A549 treated with Mapracorat at 1 μM for 4 hours (cell line): ENCODE measurements at places on chromosomes 1 and 21. TPM values are rescaled to one million over a fixed set of nuclear protein-coding genes. Genes with fewer than 3 reads are reported as not detected.

The CD55 gene
- total RNA-seq: 88.5 to 133 TPM (median 111 TPM) in 5 replicates

The DDOST gene
- total RNA-seq: 171 to 211 TPM (median 208 TPM) in 5 replicates

The CA14 gene
- not detected in 5 replicates for total RNA-seq

The SERTAD4 gene
- 0.50 to 1.1 TPM (median 0.64 TPM) in 5 replicates for total RNA-seq

The KRTAP13-2 gene
- not detected in 5 replicates for total RNA-seq

The SELE gene
- total RNA-seq: not detected in 5 replicates

The GJB3 gene
- total RNA-seq: 9.5 to 15.0 TPM (median 11.7 TPM) in 5 replicates

The UBR4 gene
- total RNA-seq: 92.2 to 112 TPM (median 101 TPM) in 5 replicates

The OR2L3 gene
- not detected in 5 replicates for total RNA-seq

The KIAA0040 gene
- total RNA-seq: 0.64 to 1.1 TPM (median 0.78 TPM) in 5 replicates

The NT5C1A gene
- total RNA-seq: not detected in 5 replicates

The HDAC1 gene
- total RNA-seq: 52.5 to 57.3 TPM (median 53.7 TPM) in 5 replicates

The CHODL gene
- total RNA-seq: not detected in 5 replicates

The TDRD5 gene
- total RNA-seq: 0.05 TPM in 2 of 5 replicates, not detected in the others

The OR4F29 gene
- total RNA-seq: not detected in 5 replicates

The VHLL gene
- total RNA-seq: not detected in 5 replicates

The FAM72B gene
- 5.3 to 7.2 TPM (median 6.1 TPM) in 5 replicates for total RNA-seq

The ADGRB2 gene
- 3.9 to 6.8 TPM (median 5.5 TPM) in 5 replicates for total RNA-seq

The CELA2A gene
- total RNA-seq: not detected in 5 replicates

The TAL1 gene
- total RNA-seq: not detected in 5 replicates

The RGS1 gene
- not detected in 5 replicates for total RNA-seq

The SPRR2G gene
- total RNA-seq: not detected in 5 replicates

The TNFRSF1B gene
- total RNA-seq: 0.35 to 0.78 TPM (median 0.48 TPM) in 5 replicates

The AGO3 gene
- 6.0 to 7.4 TPM (median 7.0 TPM) in 5 replicates for total RNA-seq

The KHDC4 gene
- 15.7 to 25.6 TPM (median 24.0 TPM) in 5 replicates for total RNA-seq

The C1orf74 gene
- total RNA-seq: 1.4 to 1.8 TPM (median 1.4 TPM) in 5 replicates

The NBPF6 gene
- total RNA-seq: 0.15 TPM in 1 of 5 replicates, not detected in the others

The NTNG1 gene
- not detected in 5 replicates for total RNA-seq

The RFX5 gene
- total RNA-seq: 18.8 to 24.9 TPM (median 21.2 TPM) in 5 replicates

The CCDC17 gene
- total RNA-seq: 0.14 to 0.36 TPM (median 0.28 TPM) in 5 replicates

The MACO1 gene
- 8.5 to 11.5 TPM (median 9.4 TPM) in 5 replicates for total RNA-seq

The XCL1 gene
- not detected in 5 replicates for total RNA-seq

The MYOG gene
- total RNA-seq: not detected in 5 replicates

The USH2A gene
- not detected in 5 replicates for total RNA-seq

The OPTC gene
- total RNA-seq: not detected in 5 replicates

The SUSD4 gene
- total RNA-seq: 0.28 to 0.82 TPM (median 0.48 TPM) in 5 replicates
